ENCODE measurements at places on chromosomes 16 and 17.

DNA sequence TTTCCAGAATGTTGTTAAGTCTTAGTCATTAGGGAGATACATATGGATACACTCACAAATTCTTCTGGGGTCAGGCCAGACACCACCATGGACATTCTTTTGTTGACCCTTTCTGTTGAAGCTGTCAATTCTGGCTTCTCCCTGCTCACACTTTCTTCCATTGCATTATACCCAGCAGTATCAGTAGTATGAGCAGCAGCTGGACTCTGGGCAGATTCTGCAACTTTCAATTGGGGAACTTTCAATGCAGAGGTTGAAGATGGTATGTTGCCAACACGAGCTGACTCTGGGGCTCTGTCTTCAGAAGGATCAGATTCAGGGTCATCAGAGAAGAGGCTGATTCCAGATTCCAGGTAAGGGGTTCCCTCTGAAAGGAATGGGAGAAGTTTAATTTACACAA is 45.8 kb downstream of the RND2 start:
- no peak for DNase-seq

GRCh38 chr16:25912321-25912720 is 220.6 kb downstream of the HS3ST4 start:
- no peak for DNase-seq

- DNase-seq: no peak
Observed at GRCh38 chr16:89144681-89145080, 26.9 kb upstream of the CDH15 start.

GRCh38 chr17:40497695-40498094 is 3.7 kb downstream of the TNS4 start:
- no peak for DNase-seq

DNA sequence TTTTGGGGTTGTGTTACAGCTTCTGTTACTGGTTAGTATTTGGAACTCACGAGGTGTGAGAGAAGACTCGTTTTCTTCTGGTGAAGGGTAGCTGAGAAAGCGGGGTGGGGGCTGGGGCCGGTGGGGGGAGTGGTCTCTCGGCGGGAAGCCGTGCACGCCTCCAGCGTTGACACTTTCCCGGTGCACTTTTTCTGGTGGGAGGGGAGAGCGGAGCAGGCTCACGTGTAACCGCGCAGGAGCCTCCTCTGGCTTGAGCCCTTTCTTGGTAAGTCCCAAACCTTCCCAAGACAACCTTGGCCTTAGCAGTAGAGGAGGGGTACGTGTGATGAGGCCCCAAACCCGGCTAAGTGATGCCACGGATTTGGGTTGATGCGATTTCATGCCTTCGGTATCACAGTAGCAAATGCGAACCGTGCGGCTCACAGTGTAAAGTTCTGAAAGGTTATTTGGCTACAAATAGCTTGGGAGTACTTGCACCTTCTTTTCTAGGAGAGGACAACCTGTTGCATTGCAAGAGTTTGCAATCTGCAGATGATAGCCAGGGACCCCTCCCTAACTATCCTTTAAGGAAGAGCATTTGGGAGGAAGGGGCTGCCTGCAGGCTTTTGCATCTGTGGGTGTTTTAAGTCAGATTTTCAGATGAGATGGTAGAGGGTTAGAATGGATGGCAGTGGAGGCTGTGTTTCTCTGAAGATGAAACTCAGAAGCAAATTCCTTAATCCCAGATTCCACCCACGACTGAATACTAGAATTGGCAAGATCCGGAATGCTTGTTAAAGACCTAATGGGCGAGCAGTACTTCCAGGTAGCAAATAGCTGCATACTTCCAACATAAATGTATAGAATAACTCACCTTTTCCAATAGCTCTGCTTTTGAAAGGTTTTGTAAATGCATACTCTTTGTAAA is 1.5 kb downstream of the HLF start:
- no peak for DNase-seq

GRCh38 chr17:18951941-18952842 is at the start of gene SLC5A10:
Gene SLC5A10, plus strand, starts transcription at chr17:18952165. Its CDS starts 41 bp downstream, at chr17:18952206.
- no peak for DNase-seq

DNA sequence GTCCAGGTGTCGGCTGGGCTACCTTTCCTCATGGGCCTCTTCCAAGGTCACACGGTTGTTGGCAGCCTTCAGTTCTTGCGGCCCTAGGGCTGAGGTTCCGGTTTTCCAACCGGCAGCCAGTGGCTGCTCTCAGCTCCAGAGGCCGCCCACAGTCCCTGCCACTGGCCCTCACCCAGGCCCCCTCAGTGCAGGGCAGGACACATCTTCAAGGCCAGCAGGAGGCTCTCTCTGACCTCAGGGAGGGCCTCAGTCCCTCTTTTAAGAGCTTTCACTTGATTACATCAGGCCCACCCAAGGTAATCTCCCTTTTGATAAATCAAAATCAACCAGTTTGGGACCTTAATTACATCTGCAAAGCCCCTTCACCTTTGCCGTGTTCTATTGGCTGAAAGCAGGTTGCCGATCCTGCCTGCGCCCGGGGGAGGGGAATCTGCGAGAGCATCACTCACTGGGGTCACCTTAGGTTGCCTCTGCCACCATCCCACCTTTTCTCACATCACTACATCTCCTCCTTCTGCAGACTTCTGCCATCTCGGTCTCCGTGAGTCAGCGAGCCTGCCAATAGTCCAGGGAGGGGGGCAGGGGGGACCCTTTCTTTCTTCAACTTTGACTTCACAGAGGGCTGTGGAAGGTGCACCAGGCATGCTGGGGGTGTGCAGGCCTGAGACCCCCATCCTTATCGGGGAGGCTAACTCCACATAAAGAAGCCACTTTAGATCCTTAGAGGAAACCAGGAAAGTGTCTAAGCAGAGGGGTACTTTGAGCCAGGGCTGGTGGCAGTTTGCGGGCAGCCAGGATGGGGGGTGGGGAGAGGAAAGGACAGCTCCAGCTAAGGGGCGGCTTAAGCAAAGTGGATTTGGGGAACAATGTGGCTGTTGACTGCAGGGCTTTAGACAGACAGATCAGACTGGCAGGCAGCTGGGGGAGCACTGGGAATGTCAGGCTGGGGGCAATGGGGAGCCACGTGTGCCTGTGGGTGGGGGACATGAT is 28.8 kb upstream of the NXPH3 start:
- DNase-seq: no peak

DNA sequence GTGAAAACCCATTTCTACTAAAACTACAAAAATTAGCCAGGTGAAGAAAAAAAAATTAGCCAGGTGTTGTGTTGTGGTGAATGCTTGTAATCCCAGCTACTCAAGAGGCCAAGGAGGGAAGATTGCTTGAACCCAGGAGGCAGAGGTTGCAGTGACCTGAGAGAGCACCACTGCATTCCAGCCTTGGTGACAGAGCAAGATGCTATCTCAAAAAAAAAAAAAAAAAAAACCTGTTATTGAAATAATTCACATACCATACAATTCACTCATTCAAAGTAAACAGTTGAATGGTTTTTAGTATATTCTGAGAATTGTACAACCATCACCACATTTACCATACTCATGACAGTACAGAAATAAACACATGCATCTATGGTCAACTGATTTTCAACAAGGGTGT is 31.0 kb downstream of the ZNRF1 start:
- DNase-seq: no peak

DNA sequence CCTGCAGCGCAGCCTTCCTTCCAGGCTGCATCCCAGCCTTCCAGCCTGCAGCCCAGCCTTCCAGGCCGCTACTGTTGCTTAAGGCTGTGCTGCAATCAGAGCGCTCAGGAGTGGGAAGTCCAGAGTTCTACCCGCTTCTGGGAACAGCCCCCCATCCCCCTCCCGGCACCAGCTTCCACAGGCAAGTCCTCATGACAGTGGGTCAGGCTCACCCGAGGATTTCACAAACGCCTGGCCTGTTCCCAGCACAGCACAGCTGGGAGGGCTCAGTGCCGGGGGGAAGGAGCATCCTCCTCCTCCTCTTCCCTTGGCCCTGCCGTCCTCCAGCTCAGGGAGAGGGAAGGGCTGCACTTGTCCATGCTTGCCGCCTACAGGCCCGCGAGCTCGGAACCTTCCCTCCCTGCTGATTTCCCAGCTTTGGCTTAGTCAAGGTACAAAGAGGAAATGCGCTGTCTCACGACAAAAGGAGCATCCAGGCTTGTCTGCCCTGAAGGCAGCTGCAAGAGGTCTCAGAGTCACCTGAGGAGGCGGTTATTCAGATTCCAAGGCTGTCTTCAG is 8.3 kb downstream of the SOCS3 start:
- no peak for DNase-seq
